ENCODE measurements at places on chromosomes 7 and 10.
A peak's percentile ranks its signal among the peaks of the same experiment; 100 is the strongest.

GRCh38 chr7:98387544-98388226 is 13.2 kb downstream of the BAIAP2L1 start:
- DNase-seq, result no peak

GRCh38 chr10:90179696-90180407 is 478.5 kb downstream of the KIF20B start:
- DNase-seq, result peak; percentile 43

DNA sequence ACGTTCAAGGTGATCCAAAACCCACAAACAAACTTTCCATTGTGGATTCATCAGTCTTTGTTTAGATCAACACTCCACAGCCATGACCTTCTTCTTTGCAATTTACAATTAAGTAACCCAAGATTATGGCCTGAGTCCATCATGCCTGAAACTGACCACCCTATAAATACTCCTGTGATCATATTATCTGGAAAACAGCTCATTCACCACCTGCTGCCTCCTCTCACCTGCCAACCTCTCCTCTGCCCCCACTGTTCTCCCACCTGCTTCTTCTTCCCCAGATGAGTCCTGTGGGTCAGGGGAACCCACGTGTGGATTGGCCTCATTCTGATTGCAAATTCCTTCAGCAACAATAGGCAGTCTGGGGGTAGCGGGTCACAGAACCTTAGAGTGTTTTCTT is 81.4 kb downstream of the ABLIM1 start:
- no peak for DNase-seq

DNA sequence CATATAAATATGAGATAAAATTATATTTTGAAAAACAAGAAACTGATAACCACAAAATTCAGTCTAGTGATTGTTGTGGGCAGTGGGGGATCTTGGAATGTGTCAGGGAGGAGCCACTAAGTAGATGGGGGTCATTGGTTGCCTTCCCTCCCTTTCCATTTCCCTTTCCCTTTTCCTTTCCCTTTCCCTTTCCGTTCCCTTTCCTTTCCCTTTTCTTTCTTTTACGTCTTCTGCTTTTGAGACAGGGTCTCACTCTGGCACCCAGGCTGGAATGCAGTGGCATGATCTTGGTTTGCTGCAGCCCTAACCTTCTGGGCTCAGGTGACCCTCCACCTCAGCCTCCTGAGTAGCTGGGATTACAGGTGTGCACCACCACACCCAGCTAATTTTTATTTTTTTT is 51.0 kb downstream of the DYNC2I1 start:
- DNase-seq, result no peak

DNA sequence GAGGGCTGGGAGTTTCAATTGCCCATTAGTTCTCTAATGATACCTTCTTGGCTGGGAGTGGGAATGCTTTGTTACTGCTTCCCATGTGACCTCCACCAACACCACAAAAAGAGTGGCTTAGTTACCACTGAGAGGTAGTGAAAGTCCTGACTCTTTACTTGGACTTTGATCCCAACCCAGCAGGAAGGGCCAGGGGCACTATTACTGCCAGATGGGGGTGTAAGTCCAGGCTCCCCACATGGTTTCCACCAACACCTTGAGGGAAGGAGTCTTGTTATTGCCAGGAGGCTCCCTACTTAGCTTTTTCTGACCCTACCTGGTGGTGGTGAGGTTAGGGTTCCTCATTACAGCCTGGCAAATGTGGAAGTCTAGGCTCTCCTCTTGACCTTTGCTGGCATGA is 11.4 kb downstream of the GGCT start:
- no peak for DNase-seq

- DNase-seq, result peak; percentile 11
Observed at GRCh38 chr10:93600446-93601145, 439 bp downstream of the RBP4 start.

- DNase-seq, result no peak
Observed at GRCh38 chr10:89471110-89471809, 56.9 kb downstream of the IFIT5 start.

DNA sequence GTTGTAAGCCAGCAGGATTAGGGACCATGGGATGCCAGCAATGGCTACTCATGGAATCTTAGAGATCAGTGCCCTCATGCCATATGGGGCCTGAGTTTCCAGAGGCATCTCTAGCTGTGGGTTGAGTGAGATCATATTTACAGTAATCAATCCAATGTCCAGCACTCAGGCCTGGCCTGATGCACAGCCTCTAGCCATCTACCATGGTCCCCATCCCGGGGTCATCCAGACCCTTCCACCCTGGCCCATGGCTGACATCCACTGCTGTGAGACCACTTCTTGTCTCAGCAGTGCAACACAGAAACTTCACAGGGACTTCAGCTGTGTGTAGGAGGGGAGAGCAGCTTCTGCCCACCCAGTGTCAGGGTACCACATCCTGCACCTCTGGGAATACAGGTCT is 6.5 kb upstream of the ADCY1 start:
- no peak for DNase-seq

DNA sequence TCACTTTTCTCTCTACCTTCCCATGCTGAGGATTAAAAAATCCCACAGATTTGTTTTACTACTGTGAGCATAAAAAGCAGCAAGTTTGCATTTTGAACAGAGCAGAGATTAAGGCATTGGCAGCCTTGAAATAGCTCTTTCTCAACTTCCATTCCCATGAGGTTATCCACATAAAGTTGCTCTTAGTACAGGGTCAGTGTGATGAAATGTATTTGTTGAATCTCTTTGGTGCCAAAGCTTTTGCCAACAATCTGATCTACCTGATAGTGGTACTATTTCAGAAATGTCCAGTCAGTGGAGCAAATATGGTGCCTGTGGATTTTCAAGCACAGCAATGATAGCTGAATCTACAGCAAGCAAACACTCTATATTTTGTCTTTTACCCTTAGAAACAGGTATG is 254.8 kb downstream of the INHBA start:
- DNase-seq, result no peak

DNA sequence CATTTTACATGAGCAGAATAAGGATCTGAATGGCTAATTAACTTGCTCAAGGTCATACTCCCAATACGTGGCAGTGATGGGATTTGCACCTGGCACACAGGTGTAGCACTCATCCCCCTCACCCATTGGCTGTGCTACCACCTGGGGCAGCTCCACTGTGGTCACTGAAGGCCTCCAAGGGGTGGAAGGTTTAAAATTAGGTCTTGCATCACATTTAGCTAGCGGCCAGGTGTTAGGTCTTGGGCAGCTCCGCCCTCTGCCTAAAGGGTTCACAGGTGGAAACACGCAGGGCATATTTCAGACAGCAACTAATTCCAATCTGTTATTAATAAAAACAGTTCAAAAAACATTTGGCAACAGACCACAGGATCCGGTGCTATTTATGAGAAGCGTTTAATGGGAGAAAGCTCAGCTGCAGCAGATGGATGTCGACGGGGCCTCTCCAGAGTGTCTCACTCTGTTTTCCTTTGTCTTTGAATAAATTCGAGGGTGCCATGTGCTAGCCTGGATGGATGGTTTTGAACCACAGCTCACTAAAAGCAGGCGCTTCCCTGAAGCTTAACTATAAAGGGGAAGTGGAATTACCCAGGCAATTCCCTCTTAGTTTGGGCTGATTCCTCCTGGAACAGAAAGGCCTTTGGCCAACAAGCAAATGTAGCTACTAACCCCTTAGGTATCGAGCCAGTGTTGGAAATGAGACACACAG is 1017.6 kb downstream of the TYW1 start:
- DNase-seq, result no peak

- peak; percentile 76 for DNase-seq
Observed at GRCh38 chr10:129718548-129719414, 245.3 kb downstream of the EBF3 start.
